ENCODE measurements at places on chromosomes 7 and 10. TPM values are rescaled to one million over a fixed set of nuclear protein-coding genes. Genes with fewer than 3 reads are reported as not detected.

The OR6B1 gene
- not detected for total RNA-seq

The COL13A1 gene
- total RNA-seq: 4.0 TPM

The NYAP1 gene
- 0.38 TPM for total RNA-seq

The IFIT1B gene
- not detected for total RNA-seq

The ADCY1 gene
- 2.3 TPM for total RNA-seq

The CTAGE8 gene
- not detected for total RNA-seq

The OPN1SW gene
- not detected for total RNA-seq

The SLC29A3 gene
- 2.7 TPM for total RNA-seq

The PLCE1 gene
- 1.3 TPM for total RNA-seq

The NXPH1 gene
- total RNA-seq: not detected

The PKD2L1 gene
- not detected for total RNA-seq

The ITPRID1 gene
- total RNA-seq: not detected

The FGFR2 gene
- not detected for total RNA-seq

The FAM237B gene
- not detected for total RNA-seq

The SVOPL gene
- not detected for total RNA-seq

The LIPF gene
- not detected for total RNA-seq

The SPAM1 gene
- total RNA-seq: not detected

The IFIT1 gene
- total RNA-seq: 27.1 TPM

The NUTM2A gene
- 0.12 TPM for total RNA-seq

The RPEL1 gene
- total RNA-seq: 0.12 TPM

The PANK1 gene
- 2.6 TPM for total RNA-seq

The SSMEM1 gene
- not detected for total RNA-seq

The ADAM8 gene
- total RNA-seq: 0.60 TPM

The HECTD2 gene
- 6.2 TPM for total RNA-seq

The MAGI2 gene
- total RNA-seq: 5.1 TPM

The SPDYE6 gene
- not detected for total RNA-seq

The CYP3A7 gene
- total RNA-seq: not detected

The SP8 gene
- total RNA-seq: not detected

The ANKRD30A gene
- total RNA-seq: not detected

The ARHGEF35 gene
- 2.0 TPM for total RNA-seq

The NODAL gene
- total RNA-seq: not detected

The PON1 gene
- not detected for total RNA-seq

The AKR1D1 gene
- total RNA-seq: not detected

The NSUN5 gene
- 14.4 TPM for total RNA-seq

The CRYGN gene
- not detected for total RNA-seq

The NPSR1 gene
- not detected for total RNA-seq

The KCND2 gene
- 0.90 TPM for total RNA-seq

The ECHS1 gene
- total RNA-seq: 69.2 TPM

The SPDYE2 gene
- 0.12 TPM for total RNA-seq

The FBXL13 gene
- 1.6 TPM for total RNA-seq

The FBXO24 gene
- 0.30 TPM for total RNA-seq

The STEAP4 gene
- total RNA-seq: 0.08 TPM

The OR6V1 gene
- total RNA-seq: not detected

The KIF20B gene
- total RNA-seq: 4.2 TPM

The HHEX gene
- total RNA-seq: 7.7 TPM

The KIAA1217 gene
- total RNA-seq: 1.2 TPM

The DLX6 gene
- not detected for total RNA-seq

The ST7 gene
- total RNA-seq: 13.5 TPM

The CALCR gene
- not detected for total RNA-seq

The SLC39A12 gene
- not detected for total RNA-seq
